ENCODE measurements at places on chromosomes 2 and 18.

DNA sequence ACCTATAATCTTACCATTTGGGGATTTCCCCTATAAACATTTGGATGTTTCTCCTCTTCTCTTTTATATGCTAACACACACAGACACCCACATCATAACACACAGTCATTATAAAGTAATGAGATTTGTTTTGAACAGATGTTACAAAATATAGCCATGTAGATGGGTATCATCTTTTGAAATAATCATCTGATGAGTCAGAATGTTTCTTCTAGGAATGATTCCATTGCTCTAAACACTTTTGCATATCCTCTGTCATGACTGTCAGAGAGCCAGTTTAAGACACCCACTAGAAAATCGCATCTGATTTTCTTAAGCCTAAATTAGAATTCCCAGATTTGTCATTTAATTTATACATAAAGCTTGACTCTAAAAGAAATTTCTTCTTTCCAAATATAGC is 442.6 kb downstream of the CMPK2 start:
- no peak for DNase-seq

DNA sequence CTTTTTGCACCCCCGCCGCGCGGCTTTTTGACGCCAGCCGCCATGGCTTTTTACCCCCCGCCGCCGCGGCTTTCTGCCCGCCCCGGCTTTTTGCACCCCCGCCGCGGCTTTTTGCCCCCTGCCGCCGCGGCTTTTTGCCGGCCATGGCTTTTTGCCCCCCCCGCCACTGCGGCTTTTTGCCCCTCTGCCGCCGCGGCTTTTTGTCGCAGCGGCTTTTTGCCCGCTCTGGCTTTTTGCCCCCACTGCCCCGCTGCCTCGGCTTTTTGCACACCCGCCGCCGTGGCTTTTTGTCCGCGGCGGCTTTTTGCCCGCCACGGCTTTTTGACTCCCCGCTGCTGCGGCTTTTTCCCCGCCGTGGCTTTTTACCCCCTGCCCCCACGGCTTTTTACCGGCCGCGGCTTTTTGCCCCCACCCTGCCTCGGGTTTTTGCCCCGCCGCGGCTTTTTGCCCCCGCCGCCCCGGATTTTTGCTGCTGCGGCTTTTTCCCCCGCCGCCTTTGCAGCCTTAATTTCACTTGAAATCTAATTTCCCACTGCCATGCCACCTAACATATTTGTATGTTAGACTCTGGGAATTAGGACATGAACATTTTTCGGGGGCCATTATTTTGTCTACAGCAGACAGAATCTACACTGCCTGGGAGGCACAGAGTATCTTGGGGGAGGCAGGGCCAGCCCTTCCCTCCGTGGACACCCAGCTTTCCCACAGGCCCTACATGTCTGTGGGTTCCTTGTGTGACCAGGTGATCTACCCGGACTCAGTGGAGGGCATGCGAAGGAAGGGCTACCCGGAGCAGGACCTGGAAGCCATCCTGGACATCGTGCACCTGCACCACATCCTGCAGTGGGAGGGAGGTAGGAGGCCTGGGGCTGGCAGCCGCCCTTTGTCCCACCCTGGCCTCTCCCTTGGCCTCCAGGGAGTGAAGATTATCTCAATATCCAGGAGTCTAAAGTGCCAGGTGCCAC is 3031.0 kb upstream of the TEKT4 start:
- no peak for DNase-seq

- no peak for DNase-seq
Observed at GRCh38 chr2:26316041-26316440, 29.9 kb upstream of the SELENOI start.

DNA sequence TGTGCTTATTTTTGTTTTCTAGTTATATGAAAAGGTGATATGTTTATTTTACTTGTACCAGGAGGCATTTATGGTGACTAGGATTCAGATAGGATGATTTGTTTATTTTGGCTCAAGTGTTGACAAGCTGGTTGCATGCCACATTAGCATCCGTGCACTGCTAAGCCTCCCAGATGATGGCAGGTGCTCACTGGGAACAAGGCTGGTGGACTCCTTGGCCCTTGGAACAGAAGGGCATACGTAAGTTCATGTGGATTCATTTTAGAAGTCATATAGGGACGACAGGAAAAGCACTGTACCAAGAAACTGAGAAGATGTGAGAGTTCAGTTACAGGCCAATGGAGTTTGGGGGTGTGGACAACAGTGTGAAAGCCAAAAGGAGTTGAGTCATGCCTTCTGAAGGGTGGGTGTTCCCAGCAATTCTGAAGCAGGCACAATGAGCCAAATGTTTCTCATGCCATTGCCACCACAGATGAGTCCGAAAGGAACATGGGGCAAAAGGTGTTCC is 166.2 kb downstream of the PHLPP1 start:
- DNase-seq, result no peak

- DNase-seq, result no peak
Observed at GRCh38 chr2:10220902-10221391, 81.8 kb upstream of the HPCAL1 start.

- DNase-seq, result no peak
Observed at GRCh38 chr2:15735484-15736326, 144.0 kb downstream of the DDX1 start.

- no peak for DNase-seq
Observed at GRCh38 chr2:1605102-1606045, 138.9 kb downstream of the PXDN start.

DNA sequence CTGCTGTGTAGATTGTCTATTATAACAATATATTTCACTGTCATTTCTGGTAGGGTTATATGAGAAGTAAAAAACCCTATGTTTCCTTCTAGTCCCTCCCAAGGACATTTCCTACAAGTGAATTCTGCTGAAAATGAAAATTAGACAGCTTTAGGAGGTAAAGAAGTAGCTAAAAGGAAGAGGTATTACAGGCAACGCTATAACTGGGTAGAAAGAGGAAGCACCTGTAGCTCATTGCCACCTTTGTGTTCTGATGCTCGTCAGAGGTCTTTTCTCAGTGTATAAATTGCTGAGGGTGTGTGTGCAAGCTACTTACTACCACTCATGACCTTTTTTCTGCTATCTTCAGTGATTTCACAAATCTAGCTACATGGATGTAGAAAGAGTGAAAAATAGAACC is 1.4 kb downstream of the DNAJC10 start:
- DNase-seq, result no peak

DNA sequence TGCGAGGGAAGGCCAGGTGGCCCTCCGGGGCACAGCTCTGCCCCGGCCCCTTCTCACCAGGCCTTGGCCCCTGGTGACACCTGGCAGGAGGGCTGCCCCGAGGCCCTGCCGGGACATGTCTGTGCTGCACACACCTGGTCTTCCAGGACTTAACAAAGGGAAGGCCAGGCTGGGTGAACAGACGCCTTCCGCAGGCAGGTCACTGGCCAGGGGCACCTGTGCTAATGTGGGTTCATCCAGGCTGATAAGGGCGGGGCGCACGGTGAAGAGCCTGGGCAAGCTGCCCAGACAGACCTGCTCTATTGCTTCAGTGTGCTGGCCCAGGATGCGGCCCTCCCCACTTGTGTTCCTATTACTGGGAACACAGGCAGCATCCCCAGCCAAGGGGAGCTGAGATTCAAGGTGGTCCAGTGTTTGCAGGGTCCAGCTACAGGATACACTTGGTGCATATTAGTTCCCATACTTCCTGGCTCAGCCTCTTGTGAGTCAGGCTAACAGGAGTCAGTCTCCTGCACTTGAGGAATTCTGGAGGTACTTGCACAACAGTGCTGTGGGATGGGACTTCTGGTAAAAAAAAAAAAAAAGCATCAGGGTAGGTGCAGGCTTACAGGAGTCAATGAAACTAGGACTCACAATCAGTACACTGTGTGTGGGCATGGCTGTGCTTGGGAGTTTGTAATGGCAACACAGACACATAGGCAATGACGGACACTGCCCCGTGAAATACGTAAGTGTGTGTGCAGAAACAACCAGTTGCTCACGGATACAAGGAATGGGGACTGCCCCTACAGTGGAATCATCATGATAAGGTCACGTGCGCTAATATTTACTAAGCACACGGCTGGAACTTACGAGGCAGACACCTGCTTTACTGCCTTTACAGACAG is 261.4 kb downstream of the TWIST2 start:
- no peak for DNase-seq

DNA sequence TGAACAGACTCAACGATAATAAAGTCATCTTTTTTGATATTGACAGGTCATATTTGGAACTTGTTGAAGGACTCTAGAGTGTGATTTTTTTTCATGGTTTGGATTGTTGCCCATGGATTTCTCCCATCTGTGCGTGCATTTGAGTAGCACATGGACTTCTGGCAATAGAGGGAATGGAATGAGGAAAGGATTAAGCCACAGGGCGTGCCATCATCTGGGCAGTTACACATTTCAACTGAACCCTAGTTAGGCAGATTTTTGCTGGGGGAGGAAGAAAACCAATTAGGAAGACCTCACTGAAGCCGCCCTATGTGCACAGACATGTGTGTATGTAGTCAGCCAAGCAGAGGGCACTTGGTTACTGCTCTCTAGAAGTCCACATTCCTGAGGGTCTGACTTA is 72.6 kb downstream of the TPGS2 start:
- DNase-seq, result no peak

GRCh38 chr2:41722668-41723369 is 325.0 kb upstream of the PKDCC start:
- peak; percentile 11 for DNase-seq

- DNase-seq, result no peak
Observed at GRCh38 chr18:32520771-32521170, 50.1 kb upstream of the GAREM1 start.

- DNase-seq, result no peak
Observed at GRCh38 chr2:182858671-182859070, 7.8 kb downstream of the FRZB start.

DNA sequence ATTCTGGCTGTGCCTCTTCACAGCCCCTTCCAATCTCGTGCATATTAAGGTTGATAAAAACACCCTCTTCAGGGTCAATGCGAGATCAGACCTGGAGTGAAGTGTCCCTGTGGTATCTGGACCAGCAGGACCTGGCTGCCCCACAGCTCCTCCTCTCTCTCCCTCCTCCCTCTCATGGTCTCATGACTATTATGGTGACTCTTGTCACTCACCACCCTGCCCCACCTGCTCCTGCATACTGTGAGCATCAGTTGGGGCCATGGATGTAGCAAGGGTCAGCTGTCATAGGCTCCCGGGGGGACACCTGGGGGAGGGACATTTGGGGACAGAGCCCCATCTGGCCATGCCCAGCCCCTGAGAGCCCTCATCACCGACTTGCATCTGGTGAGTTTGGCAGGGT is 50.2 kb downstream of the ODC1 start:
- DNase-seq, result no peak

DNA sequence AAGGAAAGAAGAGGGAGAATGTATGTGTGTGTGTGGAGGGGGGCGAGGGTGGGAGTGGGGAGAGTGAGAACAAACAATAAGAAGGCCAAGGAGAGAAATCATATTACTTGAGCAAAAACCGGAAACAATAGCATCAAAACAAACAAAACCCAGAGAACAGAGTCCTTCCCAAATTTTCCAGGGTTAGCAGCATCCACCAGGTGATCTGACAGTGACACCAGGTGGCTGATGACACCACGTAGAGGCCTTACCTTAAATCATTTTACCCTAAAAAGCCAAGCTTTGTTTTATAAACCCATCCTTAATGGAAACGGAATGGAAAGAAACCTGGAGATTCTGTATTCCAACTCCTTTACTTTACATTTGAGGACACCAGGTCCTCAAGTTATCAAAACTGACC is 42.9 kb downstream of the CDCA7 start:
- DNase-seq, result no peak

- no peak for DNase-seq
Observed at GRCh38 chr2:127683056-127683455, 7.7 kb upstream of the LIMS2 start.

DNA sequence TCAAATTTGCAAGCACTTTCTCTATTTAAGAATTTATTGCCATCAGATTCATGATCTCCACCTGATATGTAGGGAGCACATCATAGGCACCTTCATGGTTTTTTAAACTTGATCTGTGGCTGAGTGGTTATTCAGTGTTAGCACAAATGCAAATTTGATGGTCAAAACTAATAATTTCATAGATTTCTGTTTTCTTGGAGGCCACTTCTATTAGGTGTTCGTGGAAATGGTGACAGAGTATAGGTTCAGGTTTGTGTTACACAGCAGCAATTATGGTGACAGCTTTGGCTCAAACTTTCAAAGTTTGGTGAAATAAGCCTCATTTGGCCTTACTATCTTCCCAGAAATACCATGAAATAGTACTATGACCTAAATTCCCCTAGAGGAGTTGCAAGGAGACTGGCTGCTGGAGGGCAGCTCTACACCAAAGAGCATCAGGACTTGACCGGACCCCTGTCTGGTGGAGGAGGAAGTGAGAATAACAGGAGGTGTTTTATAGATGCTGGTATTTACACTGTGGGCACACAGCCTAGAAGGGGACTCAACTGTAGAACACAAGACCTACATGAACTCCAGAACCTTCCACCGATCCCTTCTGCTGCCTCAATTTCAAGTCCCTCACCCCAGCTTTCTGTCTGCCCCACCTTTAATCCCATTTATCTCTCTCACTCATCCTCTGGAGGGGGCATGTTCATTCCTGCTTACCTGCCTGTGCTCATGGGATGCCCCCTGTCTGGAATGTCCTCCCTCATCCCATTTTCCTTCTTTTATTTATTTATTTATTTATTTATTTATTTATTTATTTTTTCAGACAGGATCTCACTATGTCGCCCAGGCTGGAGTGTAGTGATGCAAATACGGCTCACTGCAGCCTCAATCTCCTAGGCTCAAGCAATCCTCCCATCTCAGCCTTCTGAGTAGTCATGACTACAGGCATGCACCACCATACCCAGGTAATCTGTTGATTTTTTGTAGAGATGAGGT is 132.9 kb upstream of the SIX2 start:
- DNase-seq, result no peak

- DNase-seq, result no peak
Observed at GRCh38 chr2:46010223-46010924, 286.8 kb upstream of the EPAS1 start.

DNA sequence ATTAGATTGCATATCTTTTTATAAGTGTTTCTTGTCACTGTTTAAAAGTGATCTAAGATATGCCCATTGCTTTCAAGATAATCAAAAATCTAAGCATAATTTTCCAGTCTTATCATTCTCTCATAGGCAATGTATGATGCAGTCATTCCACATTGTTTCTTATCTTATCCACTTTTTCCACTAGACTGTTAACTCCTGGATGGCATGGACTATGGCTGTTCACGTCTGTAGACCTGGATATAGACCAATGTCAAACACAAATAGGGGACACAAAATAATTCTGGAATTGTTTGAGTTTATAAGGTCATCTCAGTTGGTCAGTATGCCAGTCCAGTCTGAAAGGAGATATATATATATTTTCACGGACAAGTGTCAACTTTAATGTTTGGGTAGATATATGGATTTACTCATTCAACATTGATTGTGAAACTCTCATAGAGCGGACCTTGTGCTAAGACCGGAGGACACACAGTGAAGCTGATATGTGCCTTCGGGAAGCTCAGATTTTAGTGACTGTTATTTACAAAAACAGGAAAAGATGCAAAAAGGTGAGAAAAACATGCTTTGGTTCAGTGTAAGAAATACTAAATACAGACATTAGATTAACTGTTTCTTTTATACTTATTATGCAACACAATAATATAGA is 689.4 kb upstream of the SLC8A1 start:
- DNase-seq, result no peak
